Anterior cingulate cortex (tissue), 58 donors: ENCODE measurements at places on chromosomes 16 and 17.

- DNase-seq, result no peak
These were observed 170.0 kb upstream of the GSE1 start for GRCh38 chr16:85443116-85443515.

- no peak for DNase-seq
These were observed 33.8 kb downstream of the CLEC16A start for GRCh38 chr16:10978124-10978523.

DNA sequence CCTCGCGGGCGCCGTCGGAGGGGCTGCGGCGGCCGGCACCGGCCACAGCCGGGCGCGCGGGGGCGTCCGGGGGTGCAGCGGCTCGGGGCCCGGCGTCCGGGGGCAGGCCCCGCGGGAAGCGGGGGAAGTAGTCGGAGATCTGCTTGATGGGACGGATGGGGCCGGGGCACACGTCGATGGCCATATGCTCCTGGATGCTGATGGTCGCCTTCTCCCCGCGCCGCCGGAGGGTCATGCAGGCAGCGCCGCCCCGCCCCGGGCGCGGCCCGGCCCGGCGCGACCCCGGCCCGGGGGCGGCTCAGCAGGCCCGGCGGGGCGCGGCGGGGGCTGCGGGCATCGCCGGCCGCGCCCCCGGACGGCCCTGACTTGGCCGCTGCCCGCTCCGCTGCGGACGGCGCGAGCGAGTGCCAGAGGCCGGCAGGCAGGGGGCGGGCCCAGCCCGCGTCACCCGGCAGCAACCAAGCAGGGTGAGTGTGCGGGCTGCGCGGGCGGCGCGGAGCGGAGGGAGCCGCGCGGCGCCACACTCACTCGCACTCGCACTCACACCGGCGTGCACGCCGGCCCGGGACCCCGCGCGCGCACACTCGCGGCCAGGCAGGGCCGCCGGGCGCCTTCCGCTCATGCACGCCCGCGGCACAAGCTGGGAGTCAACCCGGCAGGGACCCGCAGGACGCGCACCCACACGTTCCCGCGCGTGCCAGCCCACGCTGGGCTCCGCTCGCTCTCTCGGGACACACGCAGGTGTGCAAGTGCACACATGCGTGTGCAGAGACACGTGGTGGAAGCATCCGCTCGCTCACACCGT lies at the start of gene DOC2B:
DOC2B (minus strand) TSS at position 406 of the 805 bp plus-strand sequence; CDS start at position 235, 171 bp downstream.
- no peak for DNase-seq

- DNase-seq, result no peak
These were observed 239.6 kb downstream of the SOX9 start for GRCh38 chr17:72360386-72360940.

- no peak for DNase-seq
These were observed 52.1 kb upstream of the TMEM132E start for GRCh38 chr17:34527136-34527907.

DNA sequence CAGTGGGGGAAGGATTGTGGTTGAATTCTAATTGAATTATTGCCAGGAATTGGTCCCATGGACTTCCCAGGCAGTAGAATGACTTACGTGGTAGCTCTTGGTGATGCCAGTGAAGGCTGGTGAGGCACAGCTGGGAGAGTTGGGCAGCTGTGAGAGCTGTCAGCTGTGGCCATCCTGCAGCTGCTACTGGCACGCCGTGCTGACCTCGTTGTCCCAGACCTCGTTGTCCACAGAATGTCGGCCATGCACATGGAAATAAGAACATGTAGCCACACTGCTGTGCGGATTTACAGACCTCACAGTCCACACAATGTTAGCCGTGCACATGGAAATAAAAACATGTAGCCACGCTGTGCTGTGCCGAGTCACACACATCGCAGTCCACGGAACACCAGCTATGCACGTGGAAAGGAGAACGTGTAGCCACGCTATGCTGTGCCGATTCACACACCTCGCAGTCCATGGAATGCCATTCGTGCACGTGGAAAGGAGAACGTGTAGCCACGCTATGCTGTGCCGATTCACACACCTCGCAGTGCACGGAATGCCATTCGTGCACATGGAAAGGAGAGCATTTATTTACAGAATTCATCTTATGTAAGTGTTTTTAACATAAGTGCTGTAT lies 59.2 kb downstream of the BANP start:
- no peak for DNase-seq

DNA sequence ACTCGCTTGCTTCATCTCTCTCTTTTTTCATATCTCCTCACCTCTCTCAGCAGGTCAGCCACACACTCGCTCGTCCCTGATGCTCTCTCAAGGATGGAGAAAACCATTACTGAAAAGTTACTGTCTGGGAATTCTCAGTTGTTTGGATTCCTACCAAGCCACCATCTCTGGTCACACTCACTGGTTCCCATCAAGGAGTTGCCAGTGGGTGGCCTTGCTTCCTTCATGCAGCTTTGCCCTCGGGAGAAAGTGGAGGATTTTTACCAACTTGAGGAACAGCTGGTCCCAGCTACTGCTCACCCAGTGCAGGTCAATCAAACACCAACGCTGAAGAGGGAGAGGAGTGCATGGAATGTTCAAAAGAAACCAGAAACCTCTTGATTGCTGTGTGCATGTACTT lies 25.3 kb downstream of the MEOX1 start:
- no peak for DNase-seq

DNA sequence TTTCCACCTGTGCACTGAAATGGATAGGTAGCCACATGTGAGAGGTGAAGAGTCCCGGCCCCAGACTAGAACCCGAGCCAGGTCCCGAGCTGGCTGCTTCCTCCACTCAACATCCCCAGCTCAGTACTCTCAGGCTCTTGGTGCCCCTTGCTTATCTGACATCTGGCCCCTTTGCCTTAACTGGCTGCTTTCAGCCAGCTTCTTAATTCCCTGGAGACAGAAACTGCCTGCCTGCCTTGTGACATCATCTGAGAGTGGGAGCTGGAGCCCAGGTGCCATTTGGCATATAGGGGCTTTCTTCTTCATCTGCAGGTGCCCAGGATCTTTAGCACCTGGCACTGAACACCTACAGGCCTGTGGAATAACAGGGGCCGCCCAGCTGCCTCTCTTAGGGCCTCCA lies 8.9 kb downstream of the CHAD start:
- no peak for DNase-seq

- DNase-seq, result no peak
These were observed 25.6 kb downstream of the LRRC75A start for GRCh38 chr17:16466407-16466806.

GRCh38 chr16:6250511-6250910 lies 1082.1 kb upstream of the RBFOX1 start:
- DNase-seq, result no peak

DNA sequence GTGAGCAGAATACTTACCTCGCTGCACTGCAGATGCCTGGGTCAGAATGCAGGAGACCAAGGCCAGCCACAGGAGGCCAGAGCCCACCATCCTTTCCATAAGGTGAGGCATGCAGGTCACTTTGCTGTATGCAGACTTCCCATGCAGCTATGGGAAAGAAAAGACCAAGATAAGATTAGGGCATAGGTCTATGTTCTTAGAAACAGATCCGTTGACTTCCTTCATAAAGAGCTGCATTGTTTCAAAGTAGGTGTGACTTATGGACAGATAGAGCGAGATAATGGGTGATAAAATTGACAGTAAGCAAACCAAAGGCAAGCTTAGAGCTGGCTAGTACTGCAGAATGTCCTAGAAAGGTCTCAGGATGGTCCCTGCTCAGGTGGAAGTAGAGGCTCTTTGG lies 992 bp downstream of the GP2 start:
- no peak for DNase-seq

DNA sequence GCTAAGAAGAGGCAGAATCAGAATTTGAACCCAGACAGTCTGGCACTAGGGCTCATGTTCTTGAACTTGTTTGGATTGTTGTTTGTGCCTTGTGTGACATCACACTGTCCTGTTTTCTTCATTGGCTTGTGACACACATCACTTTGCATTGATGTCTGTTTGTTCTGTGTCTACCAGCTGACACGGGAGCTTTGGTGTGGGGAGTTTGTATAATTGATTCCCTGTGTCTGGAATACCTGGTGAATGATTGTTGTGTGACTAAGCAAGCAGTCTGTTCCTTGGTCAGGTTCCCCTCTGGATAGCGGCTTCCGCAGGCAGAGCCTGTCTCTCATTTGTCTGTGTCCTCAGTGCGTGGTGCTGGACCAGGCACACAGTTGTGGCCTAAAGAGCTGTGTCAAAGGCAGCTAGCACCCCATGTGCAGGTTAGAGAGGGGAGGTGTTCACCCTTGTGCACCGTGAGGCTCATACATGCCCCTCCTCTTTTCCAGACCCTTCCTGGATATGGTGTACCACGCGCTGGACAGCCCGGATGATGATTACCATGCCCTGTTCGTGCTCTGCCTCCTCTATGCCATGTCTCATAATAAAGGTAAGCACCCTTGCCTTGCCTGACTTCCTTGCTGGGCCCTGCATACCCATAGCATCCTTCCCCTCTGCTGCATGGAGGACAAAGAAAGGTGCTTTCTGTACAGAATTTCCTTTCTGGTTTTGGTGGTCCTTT lies 80.1 kb downstream of the CLEC16A start:
- no peak for DNase-seq

- peak; percentile 71 for DNase-seq
These were observed at the start of gene C1QL1 for GRCh38 chr17:44968225-44969143. Gene C1QL1 (minus strand): TSS chr17:44968303. CDS start chr17:44968048, 255 bp downstream.

DNA sequence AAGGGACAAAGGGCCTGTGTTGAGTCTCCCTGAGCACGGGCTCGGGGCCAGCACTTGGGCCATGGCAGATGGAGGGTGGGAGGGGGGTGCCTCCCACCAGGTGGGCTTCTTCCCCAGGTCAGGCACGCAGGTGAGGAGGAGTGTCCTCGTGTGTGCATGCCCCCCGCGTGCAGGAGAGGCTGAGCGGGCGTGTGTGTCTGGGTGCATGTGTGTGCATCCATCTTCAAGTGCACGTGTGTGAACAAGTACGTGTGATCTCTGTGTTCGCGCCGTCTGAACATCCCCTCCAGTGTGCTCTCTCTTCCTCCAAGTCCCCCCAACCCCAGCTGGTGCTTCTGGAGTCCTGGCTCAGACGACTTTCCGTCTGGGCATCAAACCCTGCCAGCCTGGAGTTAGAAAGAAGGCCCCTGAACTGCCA lies 2.7 kb upstream of the ZG16B start:
- DNase-seq, result no peak

GRCh38 chr16:85438981-85439685 lies 174.0 kb upstream of the GSE1 start:
- DNase-seq, result no peak

- no peak for DNase-seq
These were observed 450.6 kb upstream of the PSMD7 start for GRCh38 chr16:73846007-73846330.

- DNase-seq, result no peak
These were observed 247.0 kb upstream of the CIBAR2 start for GRCh38 chr16:85359147-85359822.

GRCh38 chr16:82396509-82396908 lies 226.5 kb upstream of the MPHOSPH6 start:
- DNase-seq, result no peak

DNA sequence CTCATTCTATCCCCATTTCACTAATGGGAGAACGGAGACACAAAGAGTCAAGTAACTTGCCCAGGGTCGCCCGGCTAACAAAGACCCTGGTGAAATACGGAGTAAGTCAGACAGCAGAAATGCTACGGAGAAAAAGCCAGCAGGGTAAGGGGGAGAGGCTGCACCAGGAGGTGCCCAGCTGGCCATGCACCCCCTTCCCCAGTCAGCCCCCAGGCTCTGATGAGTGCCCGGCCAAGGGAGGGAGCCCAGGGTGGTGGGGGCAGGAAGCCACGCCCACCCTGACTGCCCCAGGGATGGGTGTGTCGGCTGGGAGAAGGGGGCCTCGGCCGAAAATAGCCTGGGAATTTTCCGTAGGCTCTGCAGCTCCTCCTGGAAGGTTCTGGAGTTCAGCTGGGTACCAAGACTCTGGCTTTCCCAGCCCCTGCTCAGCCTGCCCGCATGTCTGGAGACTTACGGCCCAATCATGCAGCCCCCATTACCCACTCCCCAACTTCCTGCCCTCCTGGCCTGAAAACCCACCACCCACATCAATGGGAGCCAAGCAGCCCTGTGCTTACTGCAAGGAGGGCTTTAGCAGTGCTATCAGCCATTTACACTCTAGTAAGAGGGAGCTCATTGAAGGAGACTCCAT lies 4.2 kb downstream of the CARHSP1 start:
- DNase-seq, result no peak

DNA sequence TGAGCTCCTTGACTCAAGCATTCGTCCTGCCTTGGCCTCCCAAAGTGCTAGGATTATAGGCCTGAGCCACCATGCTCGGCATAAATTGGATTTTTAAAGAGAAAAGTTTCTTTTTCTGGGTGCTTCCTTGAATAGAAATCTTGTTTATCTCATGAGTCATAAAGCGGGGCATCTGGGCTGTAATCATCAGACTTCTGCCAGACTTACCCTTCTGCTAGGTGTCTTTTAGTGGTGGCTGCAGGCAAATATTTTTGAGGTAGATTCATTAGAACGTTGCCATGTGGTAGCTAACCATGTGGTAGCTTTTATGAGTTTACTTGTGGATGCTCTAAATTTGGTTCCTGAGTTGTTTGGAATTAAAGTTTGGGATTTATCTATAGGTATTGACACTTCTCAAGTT lies 13.4 kb downstream of the PGS1 start:
- no peak for DNase-seq

- no peak for DNase-seq
These were observed 137.7 kb upstream of the CRHR1 start for GRCh38 chr17:45646288-45646988.

GRCh38 chr17:51643702-51644490 lies 383.6 kb downstream of the UTP18 start:
- no peak for DNase-seq

- no peak for DNase-seq
These were observed 177.3 kb upstream of the RBL2 start for GRCh38 chr16:53257001-53257400.

DNA sequence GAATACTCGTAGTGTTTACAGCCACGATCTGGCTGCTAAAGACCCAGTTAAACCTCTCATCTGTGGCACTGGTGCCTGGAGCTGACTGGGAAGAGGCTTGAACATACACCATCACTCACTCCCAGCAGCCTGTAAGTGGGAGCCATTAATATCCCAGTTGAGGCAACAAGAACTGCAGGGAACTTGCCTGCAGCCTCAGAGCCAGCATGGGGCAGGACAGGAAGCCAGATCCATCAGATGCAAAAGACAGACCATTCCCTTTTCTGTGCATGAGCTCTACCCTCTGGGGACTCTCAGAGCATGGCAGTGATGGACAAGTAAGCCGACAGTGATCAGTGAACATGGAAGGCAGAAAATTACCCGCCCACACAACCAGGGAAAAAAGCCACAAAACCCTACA lies 91.8 kb downstream of the TMEM132E start:
- DNase-seq, result no peak

- DNase-seq, result no peak
These were observed 287.3 kb upstream of the MAF start for GRCh38 chr16:79887541-79888540.

- no peak for DNase-seq
These were observed 7.3 kb downstream of the ABI3 start for GRCh38 chr17:49217651-49218413.
